ENCODE measurements at places on chromosomes 3 and 15.

- no peak for DNase-seq
Measured at GRCh38 chr3:149085828-149086231, 503 bp downstream of the HLTF start.

DNA sequence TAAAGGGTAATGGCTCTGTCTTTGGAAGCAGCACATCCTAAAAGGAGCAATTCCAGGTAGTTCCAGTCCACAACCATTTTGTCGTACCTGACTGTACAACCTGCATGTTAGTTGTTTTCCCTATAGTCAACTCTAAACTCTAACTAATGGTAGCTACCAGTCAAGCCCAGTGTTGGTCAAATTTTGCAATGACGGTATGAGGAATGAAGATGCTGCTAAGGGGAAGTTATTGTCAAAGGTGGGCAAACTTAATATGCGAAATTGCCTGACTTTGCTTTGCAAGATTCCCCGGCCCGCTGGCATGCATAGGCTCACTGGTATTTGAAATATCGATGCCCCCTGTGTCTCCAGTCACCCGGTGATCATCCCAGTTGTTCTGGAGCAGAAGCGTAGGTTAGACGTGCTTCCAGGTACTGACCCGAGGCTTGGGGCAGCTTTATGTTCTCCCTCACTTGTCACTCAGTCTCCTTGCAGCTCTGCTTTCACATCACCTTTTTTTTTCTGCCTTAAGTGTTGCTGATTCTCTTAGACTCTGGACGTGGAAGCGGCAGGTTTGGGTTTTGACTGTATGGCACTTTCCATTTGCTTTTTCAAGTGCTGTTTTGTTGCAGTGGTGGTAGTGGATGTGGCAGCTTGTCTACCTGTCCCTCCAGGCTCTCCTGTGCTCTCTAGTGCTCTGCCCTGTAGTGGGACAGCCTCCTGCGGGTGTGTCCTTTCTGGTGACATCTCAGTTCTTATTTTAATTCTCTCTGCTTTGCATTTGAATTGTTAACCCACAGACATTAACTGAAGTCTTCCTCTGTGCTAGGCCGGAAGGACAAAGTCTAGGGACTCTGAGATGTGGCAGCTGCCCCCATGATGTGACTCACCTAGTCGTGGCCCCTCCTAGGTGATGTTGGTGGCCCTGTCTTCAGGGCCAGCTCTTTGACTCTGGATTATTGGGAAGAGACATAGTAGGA, 95.8 kb upstream of the UMPS start:
- no peak for DNase-seq

DNA sequence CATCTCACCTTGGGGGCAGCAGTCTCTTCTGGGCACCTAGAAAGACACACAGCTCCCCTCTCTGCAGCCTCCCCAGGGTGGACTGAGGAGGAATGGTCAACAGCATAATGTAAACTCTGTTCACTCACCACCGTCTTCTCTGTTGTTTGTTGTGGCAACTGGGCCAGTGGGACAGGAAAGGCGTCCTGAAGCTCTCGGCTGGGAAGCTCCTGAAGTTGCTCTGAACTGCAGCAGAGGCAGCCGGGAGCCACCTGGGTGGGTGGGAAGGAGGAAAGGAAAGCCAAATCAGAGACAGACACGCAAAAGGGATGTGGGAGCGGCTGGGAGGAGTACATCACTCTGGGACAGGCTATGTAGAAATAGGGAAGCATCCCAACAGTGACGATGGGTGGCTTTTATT, 52.7 kb downstream of the MYLK start:
- no peak for DNase-seq

GRCh38 chr3:18841422-18842343, 306.6 kb upstream of the KCNH8 start:
- no peak for DNase-seq

DNA sequence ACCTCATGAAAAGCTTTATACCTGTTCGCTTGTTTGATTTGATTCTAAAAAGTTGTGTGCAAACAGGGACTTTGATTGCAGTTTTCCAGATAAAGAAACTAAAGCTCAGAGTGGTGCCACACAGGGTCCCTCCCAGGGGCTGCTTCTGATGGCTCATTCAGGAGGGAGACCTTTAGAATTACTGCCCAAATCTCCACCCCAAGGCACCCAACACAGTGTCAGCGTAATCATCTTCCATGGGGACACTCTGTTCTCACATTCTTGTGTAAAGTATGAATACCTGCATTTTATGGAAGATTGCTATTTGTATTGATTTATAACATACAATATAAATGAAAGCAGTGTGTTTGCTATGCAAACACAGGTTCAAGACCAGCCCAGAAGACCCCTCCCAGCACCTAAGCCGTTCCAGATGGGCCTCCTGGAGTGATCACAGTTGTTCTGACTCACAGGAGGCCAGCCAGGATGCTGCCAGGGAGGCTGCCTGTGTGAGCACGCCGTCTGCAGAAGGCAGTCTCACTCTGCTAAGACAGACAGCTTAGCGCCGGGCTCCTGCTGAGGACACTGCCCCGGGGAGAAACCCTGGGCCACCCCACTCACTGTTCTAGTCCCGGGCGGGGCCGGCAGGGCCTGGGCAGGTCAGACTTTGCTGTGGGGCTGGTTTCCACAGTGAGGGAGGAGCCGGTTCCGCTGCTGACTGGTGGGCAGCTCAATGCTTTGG, 185.6 kb downstream of the FAM43A start:
- no peak for DNase-seq

- no peak for DNase-seq
Measured at GRCh38 chr3:52531860-52532516, 1.7 kb downstream of the NT5DC2 start.

GRCh38 chr15:65365229-65365628, 12.6 kb downstream of the IGDCC3 start:
- no peak for DNase-seq

DNA sequence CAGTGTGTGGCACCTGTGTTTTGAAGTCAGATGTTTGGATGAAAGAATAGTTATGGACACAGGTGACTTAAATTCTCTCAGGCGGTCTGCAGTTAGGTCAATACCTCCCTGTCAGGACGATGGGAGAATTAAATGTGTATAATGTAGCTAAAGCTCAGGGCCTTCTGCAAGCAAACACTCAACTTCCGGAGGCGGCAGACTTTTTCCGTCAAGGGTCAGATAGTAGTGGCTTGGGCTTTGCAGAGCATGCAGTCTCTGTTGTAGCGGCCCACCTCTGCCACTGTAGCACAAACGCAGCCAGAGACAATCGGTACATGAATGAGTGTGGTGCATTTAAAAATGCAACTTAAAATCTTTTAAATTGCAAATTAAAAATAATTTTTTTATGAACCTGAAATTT, 47.4 kb downstream of the CMTM8 start:
- no peak for DNase-seq

DNA sequence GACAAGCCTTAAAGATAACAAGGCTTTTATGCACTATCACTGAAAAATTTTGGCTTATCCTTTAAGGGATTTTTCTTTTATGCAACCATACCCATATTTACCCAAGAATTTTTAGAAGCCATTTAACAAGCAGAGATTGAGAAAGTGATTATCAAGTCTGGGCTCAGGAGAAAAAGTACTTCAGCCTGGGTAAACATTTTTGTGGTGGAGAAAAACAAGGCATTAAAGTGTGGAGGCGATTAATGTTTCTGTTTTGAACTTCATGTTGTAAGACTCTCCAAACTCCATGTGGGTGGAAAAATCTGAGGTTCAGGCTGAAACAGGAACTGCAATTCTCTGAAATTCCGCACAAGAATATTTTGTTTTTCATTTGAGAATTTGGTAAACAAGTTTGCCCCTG, 260.4 kb upstream of the KCNMB2 start:
- no peak for DNase-seq

GRCh38 chr3:172814738-172815137, 64.2 kb downstream of the ECT2 start:
- DNase-seq = no peak
